DMS53 (cell line): ENCODE measurements at places on chromosomes 2 and 18.

DNA sequence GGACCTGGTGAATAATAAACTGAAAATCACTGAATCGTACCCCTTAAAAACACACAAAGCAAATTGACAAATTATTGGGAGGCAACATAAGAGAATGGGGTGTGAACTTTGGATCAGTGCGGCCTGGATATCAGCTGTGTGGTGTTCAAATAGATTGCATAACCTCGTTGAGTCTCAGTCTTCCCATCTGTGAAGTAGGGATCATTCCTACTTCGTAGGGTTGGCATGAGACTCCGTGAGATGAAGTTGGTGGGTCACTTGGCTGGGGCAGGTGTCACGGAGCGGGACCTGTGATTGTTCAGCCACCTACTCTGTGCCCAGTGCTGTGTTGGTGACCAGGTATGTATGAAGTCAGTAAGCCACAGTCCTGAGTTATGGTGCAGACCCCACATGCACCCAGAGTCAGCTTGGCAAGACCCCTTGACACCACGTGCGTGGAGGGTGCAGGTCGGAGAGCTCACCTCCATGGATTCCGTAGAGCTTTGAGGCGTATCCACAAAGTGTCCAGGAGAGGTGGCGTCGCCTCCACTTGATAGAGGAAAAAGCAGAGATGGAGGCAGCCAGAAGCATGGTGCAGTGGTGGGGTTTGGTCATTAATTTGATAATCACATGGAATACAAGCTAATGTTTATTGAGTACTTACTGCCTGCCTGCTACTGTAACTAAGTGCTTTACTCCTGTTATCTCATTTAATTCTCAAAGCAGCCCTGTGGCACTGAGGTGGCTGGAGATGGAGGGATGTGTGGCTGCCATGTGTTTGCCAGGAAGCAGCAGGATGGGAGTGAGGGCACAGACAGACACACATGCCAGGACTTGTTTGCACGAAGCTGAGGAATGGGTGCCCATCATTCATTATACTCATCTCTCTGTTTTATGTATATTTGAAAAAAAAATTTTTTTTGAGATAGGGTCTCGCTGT is 35.8 kb downstream of the HPCAL1 start:
- DNase-seq, result no peak

DNA sequence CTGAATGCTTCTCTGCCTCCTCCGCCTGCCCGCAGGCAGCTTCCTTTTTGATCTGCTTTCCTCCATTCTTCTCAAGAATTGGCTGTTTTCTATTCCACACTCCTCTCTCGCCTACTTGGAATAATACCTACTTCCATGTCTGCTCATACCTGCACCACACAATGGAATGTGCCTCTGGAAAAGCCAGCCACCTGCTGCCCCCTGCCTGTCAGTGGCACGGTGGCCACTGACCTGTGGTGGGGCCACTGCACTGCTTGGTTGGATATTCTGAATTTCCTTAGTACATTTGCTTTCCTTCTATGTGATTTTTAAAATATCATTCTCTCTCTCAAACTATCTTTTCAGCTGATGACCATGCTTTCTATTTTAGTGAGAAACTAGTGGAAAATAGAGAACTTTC is 406.9 kb downstream of the DCDC2C start:
- DNase-seq, result peak; percentile 14

- no peak for DNase-seq
Measured at GRCh38 chr2:105688946-105689345, 55.8 kb upstream of the NCK2 start.

- DNase-seq, result no peak
Measured at GRCh38 chr2:165462443-165462842, 7.1 kb upstream of the CSRNP3 start.
